T-helper 17 cell (primary cell): ENCODE measurements at places on chromosomes 5 and 9. TPM values are rescaled to one million over a fixed set of nuclear protein-coding genes. Genes with fewer than 3 reads are reported as not detected.

Gene ZNF608
- total RNA-seq, result 0.16 TPM

Gene SAXO1
- not detected for total RNA-seq

Gene GARIN3
- total RNA-seq, result not detected

Gene PDZD2
- 3.0 TPM for total RNA-seq

Gene FASTKD3
- 5.5 TPM for total RNA-seq

Gene GLRA1
- total RNA-seq, result not detected

GRCh38 chr5:76953551-76954382 is 922 bp downstream of the CRHBP start:
- DNase-seq, result no peak

DNA sequence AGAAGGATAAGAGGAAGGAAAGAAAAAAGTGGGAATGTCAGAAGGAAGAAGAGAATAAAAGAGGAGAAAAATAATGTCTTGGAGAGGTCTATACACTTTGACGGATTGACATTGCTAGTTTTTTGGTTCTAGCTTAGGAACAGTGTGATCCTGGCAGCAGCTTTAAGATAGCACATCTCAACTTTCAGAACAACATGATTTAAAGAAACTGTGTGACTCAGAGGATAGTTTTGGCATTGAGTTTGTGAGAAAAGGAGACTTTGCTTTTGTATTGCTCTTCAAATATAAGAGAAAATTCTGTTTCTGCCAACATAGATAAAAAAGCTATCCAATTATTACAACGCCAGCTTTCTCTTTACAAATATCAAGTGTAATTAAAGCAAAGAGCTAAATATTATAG is 260.7 kb upstream of the ARRDC3 start:
- no peak for DNase-seq

- DNase-seq, result no peak
Measured at GRCh38 chr9:70672161-70672649, 257.7 kb upstream of the KLF9 start.

DNA sequence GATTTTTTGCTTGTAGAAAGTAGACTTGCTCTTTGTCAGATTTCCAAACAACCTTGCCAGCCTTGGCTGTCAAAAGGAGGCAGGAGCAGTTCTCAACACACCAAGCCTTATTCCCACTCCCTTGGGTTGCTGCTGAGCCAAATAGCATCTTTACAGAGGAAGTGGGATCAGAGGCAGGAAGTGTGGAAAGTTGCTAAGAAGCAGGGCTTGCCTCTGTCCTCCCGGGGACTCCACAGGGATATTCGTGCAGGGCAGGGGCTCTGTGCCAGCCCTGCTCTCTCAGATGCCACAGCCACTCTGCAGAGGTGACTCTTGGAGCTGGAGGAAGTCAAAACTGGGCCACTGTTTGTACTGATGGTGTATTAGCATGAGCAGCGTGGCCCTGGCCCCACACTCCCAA is 24.3 kb downstream of the PTPDC1 start:
- no peak for DNase-seq

DNA sequence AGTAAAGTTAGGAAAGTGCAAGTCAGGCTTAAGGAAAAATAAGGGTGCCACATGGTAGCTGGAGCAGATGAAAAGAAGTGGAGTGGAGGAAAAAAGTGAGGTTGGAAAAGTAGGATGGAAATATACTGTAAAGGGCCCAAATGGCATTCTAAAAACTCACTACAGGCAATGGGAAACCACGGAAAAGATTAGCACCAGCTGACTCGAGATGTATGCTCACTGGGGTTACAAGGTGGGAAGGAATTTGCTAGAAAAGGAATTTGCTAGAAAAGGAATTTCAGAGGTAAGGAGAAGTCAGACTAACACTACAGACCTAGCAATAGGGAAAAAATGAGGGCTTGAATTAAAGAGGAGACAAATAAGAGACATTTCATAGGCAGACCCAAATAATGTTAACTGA is 3.6 kb downstream of the PSMD5 start:
- DNase-seq, result no peak

DNA sequence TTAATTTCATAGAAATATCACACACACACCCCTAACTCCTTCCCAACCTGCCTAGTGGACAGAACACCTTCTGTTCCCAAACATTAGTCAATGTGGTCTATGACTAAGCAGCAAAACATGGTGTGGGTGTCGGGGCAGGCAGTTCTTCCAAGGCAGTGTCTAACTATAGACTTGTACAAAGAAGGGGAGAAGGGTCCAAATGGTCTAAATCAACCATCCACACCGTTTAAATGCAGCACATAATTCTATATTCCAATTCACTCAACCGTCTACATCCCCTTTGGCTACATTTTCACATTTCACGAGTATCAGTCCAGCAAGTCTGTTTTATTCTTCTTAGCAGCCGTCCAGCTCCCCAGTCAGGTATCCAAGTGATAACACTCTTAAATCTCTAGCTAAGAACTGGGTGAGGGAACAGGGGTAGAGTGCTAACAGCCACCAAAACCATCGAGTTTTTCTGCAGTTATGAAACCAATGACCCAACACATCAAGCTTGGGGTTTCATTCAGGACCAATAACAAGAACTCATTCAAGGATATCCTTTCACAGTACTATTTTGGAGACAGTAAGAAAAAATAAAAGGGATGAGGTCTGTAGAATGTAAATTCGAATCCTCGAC is 3.3 kb downstream of the ZNF608 start:
- DNase-seq, result no peak

GRCh38 chr9:73176450-73176875 is 24.8 kb downstream of the ANXA1 start:
- no peak for DNase-seq

DNA sequence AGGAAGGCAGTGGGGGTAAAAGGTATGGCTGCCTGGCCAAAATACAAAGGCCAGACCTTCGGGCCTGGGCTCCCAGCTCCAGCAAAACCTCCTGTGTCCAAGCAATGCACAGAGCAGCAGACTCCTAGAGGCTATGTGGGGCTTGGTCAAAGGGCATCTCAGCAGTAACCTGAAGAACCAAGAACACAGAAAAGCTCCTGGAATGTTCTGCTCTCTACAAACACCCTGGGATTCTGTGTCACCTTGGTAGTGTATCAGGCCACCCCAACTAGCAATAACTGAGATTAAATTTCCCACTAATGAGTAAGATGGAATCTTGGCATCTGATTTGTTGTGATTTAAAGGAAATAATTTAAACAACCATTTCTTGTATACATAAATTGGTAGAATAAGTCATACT is 158.6 kb downstream of the GLIS3 start:
- DNase-seq, result no peak

- no peak for DNase-seq
Measured at GRCh38 chr5:9351546-9351945, 194.3 kb downstream of the SEMA5A start.
